Transverse colon (tissue), 4 donors: ENCODE measurements at places on chromosomes 5 and 9.

DNA sequence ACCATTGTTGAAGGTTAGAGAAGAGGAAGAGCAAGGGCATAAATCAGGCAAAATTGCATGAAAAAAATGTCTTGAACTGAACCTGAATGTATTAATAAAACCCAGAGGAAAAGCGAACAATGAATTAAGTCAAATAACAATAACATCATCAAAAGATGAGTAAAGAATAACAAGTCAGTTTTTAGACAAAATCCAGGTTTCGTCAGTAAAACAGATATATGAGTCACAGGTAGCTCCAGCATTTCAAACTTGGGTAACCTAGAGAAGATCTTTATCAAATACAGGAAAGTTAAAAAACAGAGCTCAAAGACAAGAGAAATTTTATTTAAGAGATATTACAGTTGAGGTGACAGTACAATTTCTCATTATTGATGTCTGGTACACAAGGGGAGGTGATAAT, 332.4 kb downstream of the EFNA5 start:
- no peak for DNase-seq

DNA sequence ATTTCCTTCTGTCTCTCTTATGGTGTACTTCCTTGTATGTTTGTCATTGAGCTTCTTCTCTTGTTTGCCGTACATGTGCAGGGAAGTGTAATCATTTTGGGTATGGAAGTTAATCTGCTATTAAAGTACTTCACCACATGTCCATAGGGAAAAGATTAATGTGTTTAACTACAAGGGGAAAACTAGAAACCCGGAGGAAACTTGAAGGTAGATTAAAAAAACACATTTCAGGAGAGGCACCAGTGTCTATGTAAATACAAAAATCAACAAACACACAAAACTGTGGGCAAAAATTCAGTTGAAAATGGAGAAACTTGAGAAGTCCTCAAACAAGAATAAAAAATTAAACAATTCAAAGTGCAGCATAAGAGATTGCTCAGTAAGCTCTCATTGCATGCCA, 166.4 kb downstream of the PBX3 start:
- no peak for DNase-seq

DNA sequence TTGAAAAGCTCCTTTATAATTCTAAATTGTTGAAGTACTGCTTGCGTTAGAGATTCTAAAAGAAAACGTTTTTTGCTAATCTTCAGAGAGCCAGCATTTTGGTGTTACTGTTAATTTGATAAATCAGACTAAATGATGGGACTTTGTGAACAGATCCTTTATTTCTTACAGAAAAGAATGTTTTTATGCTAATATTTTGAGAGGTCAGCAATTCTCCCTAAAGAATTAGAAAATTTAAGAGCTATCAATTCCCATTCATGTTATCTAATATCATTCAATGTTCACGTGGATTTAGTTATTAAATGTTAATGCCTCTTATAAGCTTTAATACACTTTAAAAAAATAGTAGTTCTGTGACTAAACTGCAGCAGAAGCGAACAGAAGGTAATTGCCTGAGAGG, 2.4 kb downstream of the AGGF1 start:
- DNase-seq = no peak

- DNase-seq = no peak
These were observed 232.1 kb upstream of the PDE4D start for GRCh38 chr5:60125636-60126035.

- DNase-seq = no peak
These were observed 3.2 kb upstream of the NR4A3 start for GRCh38 chr9:99818500-99818899.

DNA sequence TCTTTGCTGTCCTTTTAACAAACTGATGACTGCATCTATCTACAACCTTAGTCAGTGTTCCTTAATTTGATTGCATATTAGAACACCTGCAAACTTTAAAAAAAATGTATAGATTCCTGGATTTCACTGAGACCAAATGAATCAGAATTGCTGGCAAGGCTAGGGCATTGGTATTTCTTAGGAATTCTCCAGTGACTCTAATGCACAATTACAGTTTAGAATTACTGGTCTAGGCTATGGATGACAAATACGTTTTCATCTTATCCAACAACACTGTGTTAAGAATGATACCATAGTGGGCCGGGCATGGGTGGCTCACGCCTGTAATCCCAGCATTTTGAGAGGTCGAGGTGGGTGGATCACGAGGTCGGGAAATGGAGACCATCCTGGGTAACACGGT, 545.9 kb upstream of the RIOK2 start:
- DNase-seq = no peak

- DNase-seq = no peak
These were observed 109.7 kb upstream of the LHFPL2 start for GRCh38 chr5:78758169-78758839.

DNA sequence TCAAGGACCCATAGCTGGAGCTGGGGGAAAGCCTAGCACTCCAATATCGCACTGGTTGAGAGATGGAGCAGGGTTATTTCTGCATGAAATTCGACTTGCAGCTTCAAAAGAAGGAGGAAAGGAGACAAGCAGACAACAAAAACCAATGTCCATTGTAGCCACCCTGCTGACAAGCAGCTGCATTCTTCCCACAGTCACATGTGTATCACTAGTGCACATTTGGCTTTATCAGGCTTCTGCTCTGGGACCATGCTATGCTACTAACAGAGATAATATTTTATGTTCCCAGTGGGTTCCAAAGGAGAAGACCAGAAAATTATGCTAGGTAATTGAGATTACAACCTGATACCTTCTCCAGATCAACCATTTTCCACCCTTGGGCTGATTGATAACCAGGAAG, 59.7 kb downstream of the MFAP3 start:
- no peak for DNase-seq
